ENCODE measurements at places on chromosomes 3 and 15. TPM values are rescaled to one million over a fixed set of nuclear protein-coding genes. Genes with fewer than 3 reads are reported as not detected.

- DNase-seq: no peak
These were observed 222.3 kb upstream of the LYSMD4 start for GRCh38 chr15:99955532-99955931.

DNA sequence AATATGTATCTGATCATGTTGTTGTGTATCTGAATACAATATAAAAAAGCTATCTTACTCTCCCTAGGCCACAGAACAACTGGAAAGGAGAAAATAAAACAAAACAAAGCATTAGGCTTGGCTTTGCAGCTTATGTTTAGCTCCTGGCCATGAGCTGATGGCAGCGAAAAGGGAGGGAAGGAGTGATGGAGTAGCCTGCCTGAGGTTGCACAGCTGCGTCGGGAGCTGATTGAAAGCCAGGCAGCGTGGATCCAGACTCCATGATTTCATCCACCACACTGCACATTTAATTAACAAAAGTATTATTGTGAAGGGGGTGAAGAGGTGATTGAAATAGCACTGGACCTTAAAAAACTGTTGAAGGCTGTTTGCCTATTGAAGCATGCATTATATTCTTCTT lies 212.2 kb downstream of the GABRG3 start:
- no peak for DNase-seq

The GALK2 gene
- total RNA-seq: 107 TPM

DNA sequence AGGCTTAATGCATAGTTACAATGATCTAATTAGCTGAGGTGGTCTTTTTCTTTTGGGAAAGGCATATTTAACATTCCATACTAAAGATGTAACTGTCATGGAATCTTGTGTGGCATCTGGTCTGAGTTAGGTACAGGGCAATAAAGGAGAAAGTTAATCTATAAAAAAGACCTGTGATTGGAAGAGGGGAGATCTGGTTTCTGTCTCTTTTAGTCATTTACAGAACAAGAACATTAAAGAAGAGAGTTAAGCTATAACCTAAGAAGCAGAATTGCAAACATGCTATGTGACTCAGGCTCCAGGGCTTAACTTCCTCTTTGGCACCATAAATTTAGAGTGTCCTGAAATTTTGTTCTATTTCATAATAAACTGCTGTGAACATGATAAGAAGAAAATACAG lies 47.2 kb upstream of the MME start:
- DNase-seq: peak; percentile 51

The CHRD gene
- total RNA-seq: not detected

GRCh38 chr15:81000144-81000623 lies 539 bp upstream of the TLNRD1 start:
- no peak for DNase-seq

- DNase-seq: no peak
These were observed 74.5 kb downstream of the TBC1D2B start for GRCh38 chr15:78002996-78003395.

GRCh38 chr3:73384091-73384906 lies 240.4 kb downstream of the PDZRN3 start:
- no peak for DNase-seq

The SLC27A2 gene
- total RNA-seq: 0.39 TPM

DNA sequence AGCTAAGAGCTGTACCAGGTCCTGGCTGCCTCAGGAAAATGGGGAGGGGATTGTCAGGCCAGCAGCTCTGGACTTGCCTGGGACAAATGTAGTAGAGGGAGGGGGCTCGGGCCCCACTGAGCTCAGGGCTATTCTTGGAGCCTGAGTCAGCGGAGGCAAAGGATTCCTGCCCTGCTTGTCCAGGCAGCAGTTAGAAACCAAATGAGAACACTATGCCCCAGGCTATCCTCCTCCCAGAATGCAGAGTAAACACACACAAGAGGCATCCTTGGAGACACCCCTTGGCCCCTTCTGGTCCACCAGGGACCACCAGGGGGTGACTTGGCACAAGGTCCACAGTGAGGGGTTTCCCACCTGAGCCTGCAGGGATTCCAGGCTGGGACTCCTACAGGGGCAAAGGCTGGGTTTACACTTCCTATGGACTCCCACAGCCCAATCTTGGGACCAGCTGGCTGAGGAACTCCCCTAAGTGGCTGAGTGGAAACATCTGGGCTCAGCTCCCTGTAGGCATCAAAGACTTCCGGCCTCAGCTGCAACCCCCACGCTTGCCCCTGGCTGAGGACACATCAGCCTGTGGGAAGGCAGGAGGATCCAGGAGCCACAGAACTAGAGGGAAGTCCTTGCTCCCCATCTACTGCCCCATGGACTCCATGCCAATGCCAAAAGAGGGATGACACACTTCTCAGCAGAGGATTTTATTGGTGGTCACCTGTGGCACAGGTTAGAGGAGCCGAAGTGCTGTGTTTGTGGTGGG lies 3.4 kb upstream of the COL7A1 start:
- peak; percentile 100 for DNase-seq

The SLC12A1 gene
- 0.10 TPM for total RNA-seq

GRCh38 chr15:100026041-100026440 lies 292.8 kb upstream of the LYSMD4 start:
- DNase-seq: no peak

- peak; percentile 77 for DNase-seq
These were observed 193.2 kb upstream of the TPRG1 start for GRCh38 chr3:188978421-188979171.

DNA sequence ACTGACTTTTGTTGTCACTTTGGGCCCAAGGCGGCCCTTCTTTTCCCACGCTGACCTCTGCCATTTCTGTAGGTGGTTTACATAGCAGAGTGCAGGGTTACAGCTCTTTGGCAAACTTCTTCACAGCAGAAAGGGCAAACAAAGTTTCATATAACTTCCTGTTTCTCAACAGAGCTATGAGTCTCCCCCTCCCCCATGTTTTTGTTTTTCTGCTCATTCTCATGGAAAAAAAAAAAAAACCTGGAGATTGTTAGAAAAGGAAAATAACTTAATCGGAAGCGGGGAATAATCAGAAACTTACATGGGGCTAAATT lies 342.0 kb upstream of the NR2F2 start:
- no peak for DNase-seq

The UBA3 gene
- total RNA-seq: 127 TPM

The PIERCE2 gene
- total RNA-seq: 9.9 TPM

DNA sequence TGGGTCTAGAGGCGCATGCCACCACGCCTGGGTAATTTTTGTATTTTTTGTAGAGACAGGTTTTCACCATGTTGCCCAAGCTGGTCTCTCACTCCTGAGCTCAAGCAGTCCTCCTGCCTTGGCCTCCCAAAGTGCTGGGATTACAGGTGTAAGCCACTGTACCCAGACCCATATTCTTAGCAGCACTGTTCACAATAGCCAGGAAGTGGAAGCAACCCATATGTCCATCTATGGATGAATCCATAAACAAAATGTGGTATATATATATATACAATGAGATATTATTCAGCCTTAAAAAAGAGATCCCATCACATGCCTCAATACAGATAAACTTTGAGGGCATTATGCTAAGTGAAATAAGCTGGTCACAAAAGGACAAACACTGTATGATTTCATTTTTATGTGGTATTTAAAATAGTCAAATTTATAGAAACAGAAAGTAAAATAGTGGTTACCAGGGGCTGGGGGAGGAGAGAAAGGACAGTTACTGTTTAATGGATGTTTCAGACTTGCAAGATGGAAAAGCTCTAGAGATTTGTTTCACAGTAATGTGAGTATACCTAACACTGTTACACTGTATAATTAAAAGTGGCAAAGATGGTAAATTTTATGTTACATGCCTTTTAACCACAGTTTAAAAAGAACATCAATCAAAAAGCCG lies 35.7 kb upstream of the GRAMD1C start:
- no peak for DNase-seq

GRCh38 chr15:38253351-38253781 lies 730 bp downstream of the SPRED1 start:
- peak; percentile 82 for DNase-seq

GRCh38 chr15:31435912-31436628 lies 109.4 kb downstream of the KLF13 start:
- DNase-seq: peak; percentile 53

The CAMP gene
- total RNA-seq: 0.20 TPM

The RTP1 gene
- not detected for total RNA-seq

GRCh38 chr15:90623854-90624253 lies 93.3 kb upstream of the BLM start:
- no peak for DNase-seq

DNA sequence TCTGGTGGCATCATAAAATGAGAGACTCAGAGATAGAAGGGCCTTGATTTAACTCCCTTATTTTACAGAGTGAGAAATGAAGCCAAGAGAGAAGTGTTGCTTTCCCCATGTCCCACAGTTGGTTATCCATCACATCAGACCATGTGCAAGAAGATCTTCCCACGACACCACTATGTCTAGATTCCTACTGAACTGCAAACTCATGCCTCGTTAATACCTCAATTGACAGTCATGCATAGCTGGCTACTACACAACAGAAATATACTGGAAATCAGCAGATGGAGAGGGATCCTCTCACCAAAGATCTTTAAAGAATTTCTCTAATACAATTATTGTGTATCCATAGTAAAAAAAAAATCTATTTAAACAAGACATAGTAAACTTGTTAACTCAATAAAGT lies 33.3 kb downstream of the PEAK1 start:
- DNase-seq: no peak

GRCh38 chr15:57599296-57599810 lies 7.6 kb downstream of the MYZAP start:
- DNase-seq: no peak

- DNase-seq: no peak
These were observed 117.6 kb upstream of the ARL6 start for GRCh38 chr3:97646932-97647331.

GRCh38 chr3:134334231-134334900 lies 39.9 kb downstream of the AMOTL2 start:
- no peak for DNase-seq

DNA sequence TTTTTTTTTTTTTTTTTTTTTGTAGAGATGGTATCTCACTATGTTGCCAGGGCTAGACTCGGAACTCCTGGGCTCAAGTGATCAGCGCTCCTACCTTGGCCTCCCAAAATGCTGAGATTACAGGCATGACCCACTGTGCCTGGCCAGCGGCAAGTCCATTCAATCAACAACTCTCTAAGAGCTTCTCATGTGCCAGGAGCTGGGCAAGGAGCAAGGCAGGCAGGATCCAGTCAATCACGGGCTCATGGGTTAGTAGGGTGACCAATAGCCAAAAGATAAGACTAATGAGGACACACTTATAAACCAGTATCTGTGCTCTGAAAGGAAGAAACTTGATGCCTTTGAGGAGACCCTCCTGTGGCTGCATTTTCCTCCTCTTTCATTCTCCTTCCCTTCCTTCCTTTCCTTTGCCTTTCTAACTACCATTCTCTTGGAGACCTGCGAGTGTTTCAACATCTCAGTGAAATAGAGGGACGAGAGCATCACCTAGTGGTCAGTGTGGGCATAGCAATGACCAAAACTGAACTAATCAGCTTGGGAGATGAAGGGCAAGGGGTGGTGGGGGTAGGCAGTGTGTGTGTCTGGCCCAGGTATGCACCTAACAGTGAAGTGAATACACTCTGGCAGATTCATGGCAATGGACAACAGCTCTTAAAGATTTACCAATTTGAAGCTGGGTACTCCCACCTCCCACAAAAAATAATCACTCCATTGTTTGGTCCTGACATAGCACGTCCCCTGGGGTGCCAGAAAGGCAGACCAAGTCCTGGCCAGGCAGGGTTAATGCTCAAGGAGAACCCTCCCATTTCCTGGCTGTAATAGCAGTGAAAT lies 6.3 kb downstream of the RPP25 start:
- DNase-seq: peak; percentile 67

- DNase-seq: no peak
These were observed 4.7 kb upstream of the OCA2 start for GRCh38 chr15:28103831-28104230.

GRCh38 chr3:126982126-126982470 lies 817 bp upstream of the PLXNA1 start:
- peak; percentile 91 for DNase-seq

DNA sequence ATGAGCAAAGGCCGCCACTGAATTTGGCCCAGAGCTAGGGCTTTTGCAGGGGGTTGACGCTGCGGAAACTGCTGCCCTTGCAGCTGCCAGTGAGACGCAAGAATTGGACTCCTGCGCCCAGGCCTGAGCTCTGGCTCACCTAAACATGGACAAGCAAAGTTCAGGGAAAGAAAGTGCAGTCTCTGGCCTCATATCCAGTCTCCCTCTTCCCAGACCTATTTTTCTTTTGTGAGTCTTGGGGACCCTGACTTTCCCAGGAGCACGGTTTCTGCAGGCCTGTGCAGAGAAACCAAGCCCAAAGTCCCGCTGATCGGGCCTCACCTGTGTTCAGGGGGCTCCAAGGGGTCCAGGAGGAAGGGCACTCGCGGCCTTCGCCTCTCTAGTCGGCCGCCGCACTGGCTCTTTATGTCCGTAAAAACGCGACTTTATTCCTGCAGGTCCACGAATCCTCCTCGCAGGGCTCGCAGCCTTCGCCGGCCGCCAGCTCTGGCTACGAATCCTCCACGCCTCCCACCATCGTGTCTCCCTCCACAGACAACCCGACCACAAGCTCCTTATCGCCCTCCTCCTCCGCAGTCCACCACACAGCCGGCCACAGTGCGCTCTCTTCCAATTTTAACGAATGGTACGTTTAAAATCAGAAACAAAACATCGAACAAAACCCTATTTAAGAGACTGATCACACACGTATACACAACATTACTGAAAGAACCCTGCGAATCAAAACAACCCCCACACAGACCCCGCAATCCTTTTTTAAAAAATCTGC lies 3.9 kb downstream of the ZIC1 start:
- DNase-seq: no peak

GRCh38 chr15:90004671-90005070 lies 3.5 kb downstream of the ZNF710 start:
- DNase-seq: peak; percentile 91

GRCh38 chr3:127228866-127229265 lies 35.9 kb downstream of the PRR23E start:
- no peak for DNase-seq

- no peak for DNase-seq
These were observed 21.3 kb downstream of the PLOD2 start for GRCh38 chr3:146139586-146140110.

The ALDH1A3 gene
- total RNA-seq: 217 TPM

GRCh38 chr3:65568497-65568896 lies 470.2 kb downstream of the MAGI1 start:
- DNase-seq: no peak

- peak; percentile 68 for DNase-seq
These were observed 8.8 kb upstream of the CPOX start for GRCh38 chr3:98602078-98602678.

The SLC6A1 gene
- total RNA-seq: not detected

DNA sequence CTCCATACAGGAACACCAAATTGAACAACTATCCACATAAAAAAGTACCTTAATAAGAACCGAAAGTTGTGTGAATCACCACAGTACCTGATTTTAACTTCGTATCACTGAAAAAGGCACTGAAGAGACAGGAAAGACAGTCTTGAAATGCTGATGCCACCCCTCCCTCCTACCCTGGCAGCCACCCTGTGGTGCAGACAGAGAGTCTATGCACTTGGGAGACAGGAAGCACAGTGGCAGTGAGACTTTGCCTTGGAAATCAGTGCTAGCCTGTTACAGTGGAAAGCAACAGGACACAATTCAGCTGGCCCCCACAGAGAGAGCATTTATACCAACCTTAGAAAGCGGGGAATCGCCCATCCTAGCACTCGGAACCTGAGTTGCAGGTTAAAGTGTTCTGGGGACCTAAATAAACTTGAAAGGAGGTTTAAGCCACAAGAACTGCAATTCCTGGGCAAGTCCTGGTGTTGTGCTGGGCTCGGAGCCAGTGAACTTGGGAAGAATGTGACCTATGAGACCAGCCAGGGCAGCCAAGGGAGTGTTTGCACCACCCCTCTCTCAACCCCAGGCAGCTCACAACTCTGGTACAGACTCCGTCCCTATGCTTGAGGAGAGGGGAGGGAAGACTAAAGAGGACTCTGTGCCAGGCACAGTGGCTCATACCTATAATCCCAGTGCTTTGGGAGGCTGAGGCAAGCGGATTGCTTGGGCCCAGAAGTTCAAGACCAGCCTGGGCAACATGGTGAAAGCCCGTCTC lies 240.1 kb downstream of the ISL2 start:
- peak; percentile 19 for DNase-seq
